ENCODE measurements at places on chromosomes 1 and 21.

DNA sequence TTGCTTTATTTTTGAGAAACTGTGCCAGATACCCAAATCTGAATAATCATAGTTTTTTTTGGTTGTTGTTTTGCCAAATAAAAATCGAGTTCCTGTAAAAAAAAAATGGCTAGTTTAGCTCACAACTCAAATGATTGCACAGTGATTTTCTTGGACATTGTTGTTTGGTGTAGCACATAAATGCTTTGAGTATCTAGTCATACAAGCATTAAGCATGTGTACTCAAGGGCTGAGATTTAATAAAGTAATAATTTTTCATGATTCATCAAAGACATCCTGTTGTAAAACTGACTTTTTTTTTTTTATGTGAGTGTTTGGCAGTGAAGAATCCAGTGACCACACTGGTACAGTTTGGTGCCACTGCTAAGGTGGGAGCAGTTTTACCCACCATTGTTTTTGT is 18.8 kb downstream of the ITSN1 start:
- no peak for DNase-seq

GRCh38 chr1:73761559-73761958 is 436.4 kb downstream of the LRRIQ3 start:
- no peak for DNase-seq

GRCh38 chr1:86991549-86992186 is 77.2 kb downstream of the HS2ST1 start:
- no peak for DNase-seq

DNA sequence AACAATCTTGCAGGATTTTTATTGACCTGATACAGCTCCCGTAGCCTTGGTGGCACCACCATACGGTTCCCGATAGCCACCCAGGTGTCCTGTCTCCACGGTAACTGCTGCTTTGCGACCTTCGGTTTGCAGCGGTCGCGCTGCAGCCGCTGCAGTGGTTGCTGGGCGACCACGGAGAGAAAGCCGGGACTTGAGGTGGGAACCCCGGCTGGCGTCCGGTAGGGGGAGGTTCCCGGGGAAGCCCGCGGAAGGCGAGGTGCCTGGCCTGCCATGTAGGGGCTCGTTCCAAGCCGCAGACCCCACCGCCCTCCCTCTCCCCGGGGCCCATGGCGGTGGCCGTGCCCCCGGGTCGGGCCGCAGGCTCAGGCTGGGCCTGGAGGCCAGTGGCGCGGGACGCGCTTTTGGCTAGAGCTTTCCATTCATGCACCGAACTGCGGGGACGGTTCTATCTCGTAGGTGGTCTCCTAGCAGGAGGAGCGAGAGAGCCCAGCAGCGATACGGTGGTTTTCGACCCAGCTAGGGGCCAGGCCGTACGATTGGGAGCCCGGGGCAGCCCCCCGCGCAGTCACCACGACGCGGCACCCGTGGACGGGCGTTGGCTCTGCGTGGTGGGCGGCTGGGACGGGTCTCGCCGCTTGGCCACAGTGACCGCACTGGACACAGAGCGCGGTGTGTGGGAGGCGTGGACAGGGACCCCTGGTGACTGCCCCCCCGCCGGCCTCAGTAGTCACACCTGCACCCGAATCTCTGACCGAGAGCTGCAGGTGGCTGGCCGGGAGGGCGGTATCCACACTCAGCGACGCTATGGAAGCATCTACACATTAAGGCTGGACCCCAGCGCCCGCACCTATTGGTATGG is at the start of gene KLHDC9:
KLHDC9 (plus strand) TSS at position 152 of the 859 bp plus-strand sequence; CDS start at position 327, 175 bp downstream.
- DNase-seq = peak; percentile 85

DNA sequence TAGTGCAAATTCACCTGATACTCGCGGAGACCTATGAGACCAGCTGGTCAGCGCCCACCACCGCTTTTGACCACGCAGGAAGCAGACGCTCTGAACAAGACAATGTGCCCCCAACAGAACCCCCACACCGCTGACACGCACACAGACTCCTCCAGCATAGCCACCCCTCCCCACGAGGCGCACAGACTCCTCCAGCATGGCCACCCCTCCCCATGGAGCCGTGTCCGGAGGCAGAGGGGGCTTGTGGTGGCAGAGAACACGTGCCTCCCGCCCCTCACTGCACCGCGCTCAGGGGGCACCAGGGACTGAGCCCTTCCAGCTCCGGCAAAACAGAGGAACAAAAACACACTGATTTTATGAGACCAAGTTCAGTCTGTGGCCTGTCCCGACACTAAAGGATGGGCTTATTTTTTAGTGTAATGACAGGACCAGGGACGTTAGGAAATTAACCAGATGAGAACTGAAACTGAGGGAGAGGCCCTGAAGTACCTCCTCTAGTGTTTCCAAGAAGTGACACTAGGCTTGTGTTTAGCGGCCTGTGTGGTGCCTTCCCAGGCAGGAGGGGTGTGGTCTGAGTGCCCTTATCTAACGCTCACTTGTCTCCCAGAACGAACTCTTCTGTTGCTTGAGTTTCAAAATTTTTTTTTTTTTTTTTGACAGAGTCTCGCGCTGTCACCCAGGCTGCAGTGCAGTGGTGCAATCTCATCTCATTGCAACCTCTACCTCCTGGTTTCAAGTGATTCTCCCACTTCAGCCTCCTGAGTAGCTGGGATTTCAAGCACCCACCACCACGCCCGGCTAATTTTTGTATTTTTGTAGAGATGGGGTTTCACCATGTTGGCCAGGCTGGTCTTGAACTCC is 10.0 kb upstream of the AGPAT3 start:
- DNase-seq = no peak
